ENCODE measurements at places on chromosomes 5 and 9.

DNA sequence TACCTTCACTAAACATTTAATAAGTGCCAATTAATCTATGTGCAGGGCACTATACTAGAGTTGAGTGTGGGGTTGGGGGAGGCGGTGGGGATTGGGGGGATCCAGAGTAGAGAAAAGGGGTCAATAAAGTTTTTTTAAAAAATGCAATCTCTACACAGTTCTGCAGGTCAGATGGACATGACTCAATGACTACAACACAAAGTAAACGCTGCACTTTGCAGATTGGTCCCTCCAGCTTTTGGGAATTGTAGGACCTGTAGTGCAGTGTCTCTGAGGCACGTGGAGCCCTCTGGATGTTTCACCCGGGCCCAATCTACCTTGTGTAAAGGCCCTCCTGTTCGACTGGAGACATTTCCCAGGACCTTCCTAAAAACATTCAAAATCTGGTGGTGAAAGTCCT is 43.5 kb downstream of the SEMA6A start:
- DNase-seq = no peak

GRCh38 chr9:101478444-101478843 is 42.9 kb upstream of the ALDOB start:
- DNase-seq = no peak

DNA sequence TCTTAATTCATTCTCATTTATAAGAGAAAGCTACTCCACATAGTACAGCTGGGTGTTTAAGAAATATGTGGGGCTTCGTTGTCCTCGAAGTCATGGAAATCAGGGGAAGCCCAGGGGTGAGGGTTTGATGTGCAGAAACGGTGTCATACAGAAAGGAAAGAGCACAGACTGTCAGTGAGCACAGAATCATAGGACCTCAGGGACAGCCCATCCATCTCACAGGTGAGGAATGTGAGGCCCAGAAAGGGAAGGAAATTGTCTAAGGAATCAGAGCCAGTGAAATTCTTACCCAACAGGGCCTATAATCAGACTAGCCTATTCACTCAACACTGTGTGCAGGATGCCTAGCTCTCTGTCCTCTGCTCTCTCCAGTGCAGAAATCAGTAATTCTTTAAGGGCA is 535.6 kb downstream of the SPOCK1 start:
- no peak for DNase-seq

- DNase-seq = no peak
These were observed 22.1 kb downstream of the FAM240B start for GRCh38 chr9:38697776-38698300.

DNA sequence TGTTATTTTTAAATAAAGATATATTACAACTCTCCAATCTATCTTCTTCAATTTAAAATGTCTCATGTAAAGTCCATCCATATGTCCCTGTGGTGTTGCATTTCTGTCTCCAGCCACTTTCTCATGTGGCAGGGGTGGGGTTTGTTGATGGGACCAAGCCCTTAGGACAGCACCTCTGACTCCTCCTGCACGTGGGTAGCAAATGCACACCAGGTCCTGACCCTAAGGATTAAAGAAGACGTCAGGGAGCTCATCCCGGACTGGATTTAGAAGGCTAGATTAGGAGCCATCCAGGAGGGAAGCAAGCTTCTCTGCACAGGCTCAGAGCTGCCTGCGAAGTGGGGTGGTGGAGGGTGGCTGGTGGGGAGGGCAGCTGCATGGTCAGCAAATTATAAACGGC is 38.9 kb upstream of the FAM120AOS start:
- DNase-seq = no peak

DNA sequence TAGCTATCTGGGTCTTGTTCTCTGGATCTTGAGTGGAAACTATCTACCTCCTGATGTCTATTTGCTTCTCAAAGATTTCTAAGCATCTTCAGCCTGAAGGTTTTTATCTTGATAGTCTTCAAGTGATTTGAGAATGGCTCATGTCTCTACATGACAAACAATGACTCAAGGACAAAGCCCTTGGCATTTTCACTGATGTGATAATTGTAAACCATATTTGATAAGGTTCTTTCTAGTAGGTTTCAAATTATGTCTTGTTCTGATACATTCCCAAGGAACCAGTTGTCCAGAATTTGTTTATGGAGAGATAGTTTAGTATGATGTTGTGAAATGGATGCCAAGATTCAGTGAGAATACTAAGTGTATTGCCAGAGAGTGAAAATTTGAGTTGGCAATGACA is 1079.3 kb upstream of the CDH9 start:
- no peak for DNase-seq

- DNase-seq = no peak
These were observed 90.6 kb upstream of the ADAMTS2 start for GRCh38 chr5:179435731-179436315.

DNA sequence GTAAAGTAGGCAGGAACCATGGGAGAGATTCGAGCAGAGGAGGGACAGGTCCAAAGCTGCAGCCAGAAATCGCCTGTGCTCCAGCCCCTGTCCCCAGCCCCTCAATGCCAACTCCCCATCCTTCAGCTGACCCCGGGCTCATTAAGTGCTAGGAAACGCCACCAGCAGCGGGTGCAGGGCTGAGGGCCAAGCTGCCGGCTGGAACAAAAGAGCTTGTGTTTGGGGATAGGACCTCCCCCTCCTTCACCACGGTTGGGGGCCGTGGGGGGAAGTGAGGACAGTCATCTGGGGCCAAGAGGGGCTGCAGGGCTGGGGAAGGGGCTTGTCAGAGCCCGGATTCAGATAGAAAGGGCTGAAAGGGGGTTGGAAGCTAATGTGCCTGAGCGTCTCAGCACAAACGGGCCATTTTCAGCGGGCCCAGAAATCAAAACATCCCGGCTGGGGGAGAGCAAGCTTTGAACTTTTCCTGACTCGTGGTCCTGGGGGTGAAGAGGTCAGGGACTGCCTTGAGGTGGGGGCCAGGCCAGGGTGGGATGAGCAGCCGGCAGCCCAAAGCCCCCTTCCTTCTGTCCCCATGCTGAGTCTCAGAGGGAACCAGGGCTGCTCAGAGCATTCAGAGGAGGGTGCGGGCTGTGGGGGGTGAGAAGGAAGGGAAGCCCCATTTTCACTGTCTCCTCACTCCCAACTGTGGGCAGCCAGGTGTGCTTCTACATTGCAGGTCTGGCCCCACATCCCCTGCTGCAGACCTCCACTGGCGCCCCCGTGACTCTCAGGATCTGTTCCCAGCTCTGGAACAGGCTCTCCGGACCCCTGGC is 69.4 kb upstream of the DAB2IP start:
- no peak for DNase-seq

GRCh38 chr5:31268256-31268655 is 74.8 kb downstream of the CDH6 start:
- no peak for DNase-seq

DNA sequence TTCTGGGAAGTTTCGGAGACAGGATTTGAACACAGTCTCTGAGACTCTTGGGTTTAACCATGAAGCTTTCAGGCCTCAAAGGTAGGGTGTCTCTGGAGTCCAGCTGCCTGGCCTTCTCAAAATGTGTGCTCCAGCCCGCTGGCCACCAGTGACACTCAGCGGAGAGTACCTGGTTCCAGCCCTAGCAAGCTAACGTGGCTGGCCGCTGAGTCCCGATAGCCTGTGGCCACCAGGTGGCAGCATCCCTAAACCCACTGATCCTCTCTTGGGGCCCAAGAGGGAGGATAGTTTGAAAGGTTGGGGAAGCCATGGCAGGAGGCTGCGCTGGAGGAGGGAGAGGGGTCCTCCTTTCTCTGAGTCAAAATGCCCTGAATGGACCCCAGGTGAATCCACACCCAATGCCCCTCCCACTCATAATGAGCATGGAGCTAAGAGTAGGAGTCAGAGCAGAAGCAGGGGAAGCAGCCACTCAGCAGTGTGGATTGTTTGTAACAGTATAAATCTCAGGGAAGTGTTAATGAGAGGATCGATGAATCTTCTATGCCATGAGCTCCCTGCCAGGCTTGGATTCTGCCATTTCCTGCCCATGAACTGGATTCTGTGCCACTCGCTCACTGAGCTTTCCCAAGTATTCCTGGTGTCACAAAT is 5.4 kb upstream of the TIFAB start:
- peak; percentile 40 for DNase-seq

DNA sequence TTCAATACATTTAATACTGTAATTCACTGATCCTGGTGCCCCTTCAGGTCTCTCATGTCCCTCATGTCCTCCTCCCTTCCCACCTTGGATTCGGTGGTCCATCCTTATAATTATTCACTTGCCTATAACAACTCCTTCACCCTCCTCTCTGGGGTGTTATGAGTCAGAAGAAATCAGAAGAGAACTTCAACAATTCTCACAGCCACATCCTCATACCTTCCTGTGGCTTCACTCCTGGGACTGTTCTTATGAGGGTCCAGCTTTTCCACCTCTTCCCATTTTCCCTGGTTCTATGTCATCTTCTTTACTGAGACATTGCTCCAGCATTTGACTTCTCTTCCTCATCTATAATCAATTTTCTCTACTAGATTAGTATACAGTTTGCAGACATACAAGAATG is 406.1 kb downstream of the NR2F1-AS1 start:
- no peak for DNase-seq

GRCh38 chr9:15244001-15244441 is 63.0 kb downstream of the TTC39B start:
- DNase-seq = peak; percentile 75

GRCh38 chr5:1759378-1759970 is 40.2 kb downstream of the MRPL36 start:
- DNase-seq = no peak

GRCh38 chr5:172640139-172640538 is 924 bp upstream of the NEURL1B start:
- no peak for DNase-seq

- peak; percentile 76 for DNase-seq
These were observed 88.1 kb upstream of the ADAMTSL1 start for GRCh38 chr9:18385696-18386490.

- DNase-seq = no peak
These were observed 162.2 kb downstream of the OLFM1 start for GRCh38 chr9:135249711-135250110.

DNA sequence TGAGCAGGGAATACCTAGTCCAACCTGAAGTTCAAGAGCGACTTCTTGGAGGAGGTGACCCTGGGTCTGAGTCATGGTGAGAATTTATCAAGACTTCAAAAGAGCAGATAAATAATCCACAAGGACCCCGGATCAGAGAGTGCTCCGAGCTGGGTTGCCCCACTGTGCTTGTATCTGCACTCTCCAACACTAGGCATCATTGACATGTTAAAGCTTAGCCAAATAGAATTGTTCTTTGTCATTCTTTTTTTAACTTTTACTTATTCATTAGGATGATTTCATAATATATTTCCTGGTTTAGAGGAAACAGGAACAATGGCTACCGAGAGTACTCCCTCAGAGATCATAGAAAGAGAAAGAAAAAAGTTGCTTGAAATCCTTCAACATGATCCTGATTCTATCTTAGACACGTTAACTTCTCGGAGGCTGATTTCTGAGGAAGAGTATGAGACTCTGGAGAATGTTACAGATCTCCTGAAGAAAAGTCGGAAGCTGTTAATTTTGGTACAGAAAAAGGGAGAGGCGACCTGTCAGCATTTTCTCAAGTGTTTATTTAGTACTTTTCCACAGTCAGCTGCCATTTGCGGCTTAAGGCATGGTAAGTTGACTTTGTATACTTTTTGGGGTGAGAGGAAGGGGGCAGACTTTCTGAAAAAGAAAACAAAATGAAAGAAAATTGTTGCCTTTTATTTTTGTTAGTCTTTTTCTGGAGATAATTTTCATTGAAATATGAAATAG is at the start of gene CARD6:
TSS of gene CARD6 (plus strand) at position 300 of the 738 bp plus-strand sequence. CDS start at position 316, 16 bp downstream.
- no peak for DNase-seq

Data from EH (cell line).